ENCODE measurements at places on chromosomes 2 and 18.

DNA sequence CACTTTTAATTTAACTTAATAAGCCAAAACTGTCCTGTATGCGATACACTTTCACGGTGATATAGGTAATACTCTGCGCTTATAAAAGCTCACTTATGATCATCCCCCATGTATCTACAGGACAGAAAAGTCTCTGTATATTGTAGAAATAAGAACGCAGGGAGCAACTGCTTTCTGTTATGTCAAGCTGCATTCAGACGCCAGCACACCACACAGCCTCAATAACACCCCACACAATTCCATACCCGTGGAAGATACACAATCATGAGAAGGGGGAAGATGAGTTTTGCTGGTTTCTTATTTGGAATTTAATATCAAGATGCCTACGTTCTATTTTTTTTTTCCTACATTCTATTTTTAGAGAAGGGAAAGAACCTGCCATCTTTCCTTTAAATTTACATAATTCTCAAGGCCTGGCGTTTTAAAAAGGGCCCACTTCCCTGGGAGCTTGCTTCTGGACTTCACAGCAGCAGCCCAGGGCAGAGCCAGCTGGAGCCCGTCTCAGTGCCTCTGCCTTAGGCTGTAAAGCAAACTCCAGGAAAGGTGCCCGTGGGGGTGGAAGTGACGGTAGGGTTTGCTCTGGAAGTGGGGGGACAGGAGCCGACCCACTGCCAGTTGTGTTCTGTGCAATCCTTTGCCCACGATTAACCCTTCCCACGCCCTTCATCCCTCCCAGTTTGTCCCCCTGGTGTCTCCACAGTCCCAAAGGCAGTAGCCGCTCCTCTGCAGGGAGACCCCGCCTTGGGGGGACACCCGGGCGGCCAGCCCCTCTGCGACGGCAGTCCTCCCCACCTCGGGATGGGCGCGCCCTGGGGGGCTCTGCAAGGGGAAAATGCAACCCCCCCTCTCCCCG, 5.3 kb downstream of the PTGR3 start:
- peak; percentile 52 for DNase-seq

DNA sequence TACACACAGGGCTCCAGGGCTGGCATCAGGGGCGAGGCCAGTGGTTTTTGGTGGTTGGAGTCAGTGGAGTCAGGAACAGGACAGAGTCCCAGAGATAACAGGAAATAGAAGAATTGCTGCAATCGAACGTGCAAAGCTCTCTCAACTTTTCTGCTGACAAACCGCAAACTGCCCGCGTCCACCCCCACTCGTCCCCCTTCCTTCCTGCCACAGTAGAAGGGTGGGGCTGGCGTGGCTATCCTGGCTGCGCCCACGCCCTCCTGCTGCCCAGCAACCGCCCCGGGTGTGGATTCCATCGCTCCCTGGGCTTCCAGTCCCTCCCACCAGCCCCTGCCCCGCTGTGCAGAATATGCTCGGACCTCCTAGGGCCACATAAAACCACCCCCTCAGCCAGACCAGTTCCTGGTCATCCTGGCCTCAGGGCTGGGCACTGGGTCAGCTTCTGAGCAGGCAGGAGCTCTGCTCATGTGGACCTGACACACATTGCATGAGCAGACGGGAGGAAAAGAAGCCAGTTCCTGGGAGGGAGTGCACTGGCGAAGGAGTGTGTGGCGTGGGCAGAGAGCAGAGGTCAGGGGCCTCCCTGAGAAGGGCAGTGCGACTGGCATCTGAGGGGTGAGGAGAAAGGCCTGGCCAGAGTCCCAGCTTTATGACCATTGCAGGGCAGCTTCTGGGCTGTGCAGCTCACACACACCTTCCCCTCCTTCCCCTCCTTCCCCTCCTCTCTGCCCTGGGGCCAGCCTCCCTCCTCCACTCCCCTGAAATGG, 85.4 kb upstream of the ATG16L1 start:
- DNase-seq = no peak

DNA sequence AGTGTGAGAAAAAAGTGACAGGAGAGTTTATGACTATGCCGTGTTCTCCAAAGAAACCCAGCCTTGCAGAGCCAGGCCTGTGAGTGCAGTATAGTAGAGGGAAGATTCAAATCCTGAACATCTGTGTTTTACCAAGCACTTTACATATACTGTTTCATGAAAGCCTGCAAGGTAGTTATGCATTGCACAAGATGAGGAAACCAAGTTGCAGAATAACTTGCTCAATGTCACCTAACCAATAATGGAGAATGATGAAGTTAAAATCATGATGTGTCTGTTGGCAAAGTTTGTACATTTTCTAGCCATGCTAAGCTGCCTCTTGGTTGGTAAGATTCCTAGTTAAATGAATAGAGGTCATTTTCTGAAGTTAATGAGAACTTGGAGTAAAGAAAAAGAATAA, 29.3 kb downstream of the SYT4 start:
- no peak for DNase-seq

DNA sequence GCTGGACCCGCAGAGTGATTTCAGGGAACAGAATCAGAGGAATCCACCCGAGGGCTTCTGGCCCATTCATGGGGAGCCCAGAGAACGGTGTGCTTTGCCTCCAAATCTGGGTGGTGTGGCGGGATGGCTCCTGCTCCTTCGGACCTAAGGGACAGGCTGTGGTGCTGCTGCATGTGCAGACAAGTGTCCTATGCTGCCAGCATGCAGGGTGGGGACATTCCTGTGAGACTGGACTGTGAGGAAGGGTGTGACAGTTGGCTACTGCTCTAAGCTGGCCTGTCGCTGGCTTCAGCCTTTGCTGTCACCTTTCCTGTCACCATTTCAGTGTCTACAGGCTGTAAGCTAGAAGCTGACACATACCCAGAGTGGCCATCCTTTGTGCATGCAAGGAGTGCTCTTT, 2.9 kb upstream of the SLC4A3 start:
- DNase-seq = no peak

DNA sequence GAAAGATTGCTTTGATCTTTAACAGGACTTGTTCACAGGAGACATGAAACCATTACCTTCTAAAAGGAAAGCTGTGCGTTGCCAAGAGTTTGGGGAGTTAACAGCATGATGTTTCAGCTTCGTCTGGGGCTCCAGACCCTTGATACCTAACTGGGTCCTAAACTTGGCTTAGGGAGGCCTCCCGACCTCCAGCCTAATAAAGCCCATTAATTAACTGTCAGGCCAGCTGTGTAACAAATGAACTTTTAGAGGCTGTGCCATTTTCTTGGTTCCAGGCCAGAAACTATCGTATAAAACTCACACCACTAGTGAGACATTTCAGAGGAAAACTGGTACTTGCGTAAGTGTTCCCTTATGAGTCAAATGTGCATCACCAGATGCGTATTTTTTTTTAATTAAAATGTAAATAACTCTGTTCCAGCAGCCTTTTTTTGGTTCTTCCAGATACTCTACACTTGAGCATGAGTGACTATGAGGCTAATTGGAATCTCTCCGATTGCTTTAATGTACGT, 236.5 kb downstream of the BCL2 start:
- DNase-seq = no peak

DNA sequence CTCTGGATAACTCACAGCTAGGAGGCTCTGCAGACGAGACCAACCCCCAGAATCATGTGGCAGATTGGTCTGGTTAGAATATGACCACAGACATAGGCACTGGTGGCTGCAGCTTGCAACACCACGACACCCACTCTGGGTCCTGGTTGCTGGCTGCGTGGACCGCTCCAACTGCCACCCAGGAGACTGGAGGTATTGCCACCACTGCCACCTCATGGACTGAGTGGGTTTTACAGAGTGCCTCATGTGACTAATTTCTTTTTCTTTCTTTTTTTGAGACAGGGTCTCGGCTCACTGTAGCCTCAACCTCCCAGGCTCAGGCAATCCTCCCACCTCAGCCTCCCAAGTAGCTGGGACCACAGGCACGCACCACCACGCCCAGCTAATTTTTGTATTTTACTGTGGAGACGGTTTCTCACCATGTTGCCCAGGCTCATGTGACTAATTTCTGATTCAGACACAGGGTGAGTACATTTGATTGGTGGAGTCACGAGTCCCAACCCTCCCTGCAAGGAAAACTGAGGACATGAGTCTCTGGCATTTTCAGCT, 29.9 kb upstream of the NT5DC4 start:
- peak; percentile 59 for DNase-seq

DNA sequence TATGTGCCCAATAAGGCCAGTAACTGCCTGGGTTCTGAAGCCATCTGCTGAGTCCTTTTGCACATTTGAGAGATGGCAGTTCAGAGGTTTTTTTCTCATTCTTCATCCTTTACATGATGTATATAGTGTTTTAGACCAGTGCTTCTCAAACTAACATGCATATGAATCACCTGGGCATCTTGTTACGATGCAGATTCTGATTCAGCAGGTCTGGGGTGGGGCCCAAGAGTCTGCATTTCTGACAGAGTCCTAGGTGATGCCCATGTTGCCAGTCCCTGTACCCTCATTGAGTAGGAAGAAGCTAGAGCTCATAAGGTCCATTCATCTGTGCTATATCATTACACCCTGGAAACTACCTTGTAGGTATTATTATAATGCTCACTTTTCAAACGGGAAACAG, 3.8 kb downstream of the SMYD5 start:
- no peak for DNase-seq

DNA sequence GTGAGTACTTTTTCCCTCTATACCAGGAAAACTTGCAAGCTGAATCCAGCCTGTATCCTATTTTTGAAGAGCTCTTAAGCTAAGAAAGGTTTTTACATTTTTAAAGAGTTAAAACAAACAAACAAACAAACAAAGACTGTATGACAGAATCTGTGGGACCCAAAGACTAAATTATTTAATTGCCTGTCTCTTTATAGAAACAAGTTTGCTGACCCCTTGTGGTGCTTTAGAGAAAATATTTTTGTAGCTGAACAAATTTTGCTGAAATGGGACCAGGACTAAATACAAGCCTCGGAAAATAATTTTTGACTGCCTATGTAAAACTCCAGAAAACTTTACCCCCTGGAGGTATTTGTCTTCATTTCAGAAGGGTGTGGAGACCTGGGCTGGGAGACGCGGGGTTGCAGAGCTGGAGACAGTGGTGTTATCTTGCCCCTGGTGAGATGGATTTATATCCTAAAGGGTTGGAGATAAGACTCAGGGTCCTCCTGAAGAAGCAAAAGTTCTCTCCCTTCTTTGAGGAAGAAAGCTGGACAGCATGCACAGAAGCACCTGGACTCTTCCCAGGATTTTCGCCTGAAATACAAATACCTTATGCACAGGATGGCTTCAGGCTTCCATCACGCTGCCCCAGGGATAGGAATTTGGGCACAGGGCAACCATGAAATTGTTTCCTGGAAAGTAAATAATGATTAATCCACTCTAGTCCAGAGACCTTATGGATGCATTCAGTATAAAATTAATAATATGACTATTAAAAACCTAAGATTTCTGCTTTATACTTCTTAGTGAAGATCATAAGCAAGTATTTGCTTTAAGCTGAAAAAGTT, 54.3 kb downstream of the TMX3 start:
- DNase-seq = peak; percentile 61

DNA sequence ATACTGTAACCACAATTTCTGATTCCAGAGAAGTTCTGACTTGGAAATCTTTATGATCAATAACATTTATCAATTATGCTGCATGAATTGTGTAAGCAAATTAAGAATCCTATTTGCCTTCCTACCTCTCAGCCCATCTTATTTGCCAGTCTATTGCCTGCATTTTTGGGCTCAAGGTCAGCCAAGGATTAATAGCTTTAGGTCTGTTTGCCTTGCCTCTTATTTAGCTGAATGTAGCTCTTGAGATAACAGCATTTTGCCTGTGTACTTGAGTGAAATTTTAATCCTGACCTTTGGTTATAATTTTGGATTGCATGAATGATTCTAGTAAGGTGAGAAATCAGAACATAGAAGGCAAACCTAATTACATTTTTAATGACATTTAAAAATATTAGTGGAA, 51.2 kb downstream of the MYO3B start:
- no peak for DNase-seq

- peak; percentile 35 for DNase-seq
Observed at GRCh38 chr2:152387041-152387440, 52.1 kb downstream of the FMNL2 start.

DNA sequence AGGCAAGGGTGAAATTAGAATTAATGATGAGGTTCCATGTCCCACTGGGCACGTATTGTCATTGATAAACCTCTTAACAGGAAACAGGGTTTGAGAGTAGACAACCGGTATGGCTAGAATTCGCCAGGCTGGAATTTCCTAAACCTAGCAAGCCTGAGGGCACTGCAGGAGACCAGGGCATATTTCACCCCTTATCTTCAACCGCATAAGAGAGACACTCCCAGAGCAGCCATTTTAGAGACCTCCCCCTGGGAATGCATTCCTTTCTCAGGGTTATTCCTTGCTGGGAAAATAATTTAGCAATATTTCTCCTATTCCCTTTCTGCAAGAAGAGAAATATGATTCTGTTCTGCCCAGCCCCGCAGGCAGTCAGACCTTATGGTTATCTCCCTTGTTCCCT, 334.6 kb upstream of the LYPD1 start:
- no peak for DNase-seq

DNA sequence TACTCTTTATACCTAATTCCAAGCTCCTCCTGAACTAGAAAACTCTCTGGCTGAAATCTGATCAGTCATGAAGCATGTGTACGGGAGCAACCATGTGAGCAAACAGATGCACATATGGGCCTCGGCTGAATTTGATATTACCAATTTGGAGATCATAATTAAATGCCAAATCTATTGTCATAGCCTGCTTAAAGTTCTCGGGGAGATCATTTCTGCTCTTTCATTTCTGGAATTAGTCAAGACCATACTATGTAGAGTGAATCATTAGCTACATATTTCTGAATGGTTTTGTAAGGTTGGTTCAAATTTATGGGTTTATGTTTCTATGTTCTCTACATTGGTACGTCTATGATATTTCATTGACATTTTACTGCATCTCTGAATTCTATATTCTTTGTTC, 205.5 kb downstream of the UBE2E3 start:
- peak; percentile 22 for DNase-seq

All from IMR-90 (cell line).